ENCODE measurements at places on chromosomes 7 and 10. TPM values are rescaled to one million over a fixed set of nuclear protein-coding genes. Genes with fewer than 3 reads are reported as not detected.

GRCh38 chr7:6443372-6443941 is 4.3 kb downstream of the DAGLB start:
- peak; percentile 71 for DNase-seq

DNA sequence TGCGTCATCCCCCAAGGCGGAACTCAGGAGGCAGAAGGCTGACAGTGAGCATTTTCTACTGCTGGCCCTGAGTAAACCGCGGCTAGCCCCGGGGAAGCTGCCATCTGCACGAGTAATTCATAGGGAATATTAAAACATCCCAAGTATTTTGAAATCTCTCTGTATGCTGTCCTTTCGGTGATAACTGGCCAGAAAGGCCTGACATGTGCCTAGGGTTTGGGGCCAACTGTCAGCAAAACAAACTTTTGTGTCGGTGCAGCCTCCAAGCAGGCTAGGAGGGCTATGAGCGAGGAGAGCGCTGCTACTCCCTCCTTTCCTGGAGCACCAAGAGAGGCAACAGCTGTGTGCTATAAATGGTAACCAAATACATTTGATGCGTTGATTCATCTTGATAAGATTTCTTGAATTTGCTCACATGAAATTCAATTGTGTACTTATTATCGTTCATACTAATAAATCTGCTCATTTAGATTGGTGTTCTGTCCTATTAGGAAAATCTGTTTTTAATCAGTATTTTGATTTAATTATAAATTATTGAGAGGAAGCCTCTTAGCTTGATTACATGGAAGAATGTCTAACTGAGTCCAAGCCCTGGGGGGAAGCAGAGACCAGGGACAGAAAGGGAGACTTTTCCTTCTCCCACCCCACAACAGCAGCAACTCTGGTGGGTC is 124.4 kb upstream of the NPS start:
- DNase-seq, result no peak

DNA sequence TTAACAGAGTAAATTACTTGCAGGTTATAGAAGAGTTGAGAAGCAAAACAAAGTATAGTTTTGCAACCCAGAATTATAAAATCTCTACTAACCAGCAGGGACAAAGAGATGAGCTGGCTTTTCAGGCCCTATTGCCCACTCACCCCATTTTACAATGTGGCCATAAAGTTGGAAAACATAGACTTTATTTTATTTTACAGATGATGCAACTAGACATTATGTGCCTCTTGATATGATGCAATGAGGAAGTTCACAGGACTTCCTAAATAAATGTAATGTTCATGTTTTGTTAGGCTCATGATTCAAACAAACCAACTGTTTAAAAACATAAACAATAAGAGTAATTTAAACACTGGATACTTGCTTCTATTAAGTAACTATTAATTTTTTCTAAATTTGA is 141.1 kb upstream of the WNT16 start:
- DNase-seq, result no peak

GRCh38 chr7:39631736-39632308 is 8.4 kb downstream of the RALA start:
- peak; percentile 67 for DNase-seq

GRCh38 chr7:47505312-47506007 is 76.5 kb downstream of the TNS3 start:
- DNase-seq, result no peak

DNA sequence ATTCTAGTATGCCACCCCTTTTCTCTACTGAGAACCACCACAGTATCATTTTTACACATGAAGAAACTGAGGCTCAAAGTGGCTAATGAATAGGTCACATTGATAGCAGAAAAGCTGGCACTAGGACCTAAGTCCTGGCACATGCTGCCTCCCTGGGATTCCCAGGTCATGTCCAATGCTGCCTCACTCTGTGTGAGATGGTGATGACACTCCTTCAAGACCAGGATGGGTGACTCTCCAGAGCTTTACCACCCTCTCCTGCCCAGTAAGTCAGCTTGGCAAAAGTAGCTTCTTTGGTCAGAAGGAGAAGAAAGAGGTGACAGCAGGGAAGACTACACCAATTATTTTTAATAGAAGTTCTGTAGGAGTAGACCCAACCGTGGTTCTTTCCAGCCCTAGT is 13.3 kb upstream of the AKR1B10 start:
- DNase-seq, result no peak

- DNase-seq, result peak; percentile 22
Measured at GRCh38 chr7:105621617-105622016, 40.3 kb upstream of the EFCAB10 start.

DNA sequence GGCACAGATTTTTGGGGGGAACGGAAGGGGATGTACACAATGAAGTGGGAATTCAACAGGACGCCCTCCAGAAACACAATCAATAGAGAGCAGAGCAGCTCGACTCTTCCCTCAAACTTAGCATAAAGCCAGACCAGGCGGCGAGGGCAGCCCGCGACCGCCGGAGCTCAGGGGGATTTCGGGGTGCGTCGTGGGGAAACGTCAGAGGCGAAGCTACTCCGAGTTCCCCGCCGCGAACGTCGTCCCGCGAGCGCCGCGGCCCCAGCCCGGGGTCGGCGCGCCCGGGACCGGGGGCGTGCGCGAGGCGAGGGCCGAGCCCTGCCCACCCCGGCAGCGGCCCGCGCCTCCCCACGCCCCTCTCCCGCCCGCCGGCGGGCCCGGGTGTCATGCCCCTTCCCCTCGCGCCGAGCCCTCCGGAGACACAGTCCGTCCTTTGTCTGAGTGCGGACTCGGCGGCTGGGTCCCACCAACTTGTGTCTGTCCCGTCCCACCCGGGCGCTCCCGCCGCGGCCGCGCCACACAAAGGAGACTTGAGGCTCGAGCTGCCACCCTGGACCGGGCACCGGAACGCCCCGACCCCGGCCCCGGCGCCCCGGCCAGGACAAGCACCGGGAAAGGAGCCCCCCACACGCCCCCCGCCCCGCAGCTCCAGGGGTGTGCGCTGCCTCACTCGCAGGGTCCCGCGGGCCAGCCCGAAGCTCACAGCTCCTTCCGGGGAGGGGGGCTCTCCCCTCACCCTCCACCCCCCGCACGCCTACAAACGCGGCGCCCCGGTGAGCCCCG is 634 bp downstream of the EZH2 start:
- peak; percentile 35 for DNase-seq

- no peak for DNase-seq
Measured at GRCh38 chr10:133032231-133032630, 55.5 kb upstream of the ADGRA1 start.

DNA sequence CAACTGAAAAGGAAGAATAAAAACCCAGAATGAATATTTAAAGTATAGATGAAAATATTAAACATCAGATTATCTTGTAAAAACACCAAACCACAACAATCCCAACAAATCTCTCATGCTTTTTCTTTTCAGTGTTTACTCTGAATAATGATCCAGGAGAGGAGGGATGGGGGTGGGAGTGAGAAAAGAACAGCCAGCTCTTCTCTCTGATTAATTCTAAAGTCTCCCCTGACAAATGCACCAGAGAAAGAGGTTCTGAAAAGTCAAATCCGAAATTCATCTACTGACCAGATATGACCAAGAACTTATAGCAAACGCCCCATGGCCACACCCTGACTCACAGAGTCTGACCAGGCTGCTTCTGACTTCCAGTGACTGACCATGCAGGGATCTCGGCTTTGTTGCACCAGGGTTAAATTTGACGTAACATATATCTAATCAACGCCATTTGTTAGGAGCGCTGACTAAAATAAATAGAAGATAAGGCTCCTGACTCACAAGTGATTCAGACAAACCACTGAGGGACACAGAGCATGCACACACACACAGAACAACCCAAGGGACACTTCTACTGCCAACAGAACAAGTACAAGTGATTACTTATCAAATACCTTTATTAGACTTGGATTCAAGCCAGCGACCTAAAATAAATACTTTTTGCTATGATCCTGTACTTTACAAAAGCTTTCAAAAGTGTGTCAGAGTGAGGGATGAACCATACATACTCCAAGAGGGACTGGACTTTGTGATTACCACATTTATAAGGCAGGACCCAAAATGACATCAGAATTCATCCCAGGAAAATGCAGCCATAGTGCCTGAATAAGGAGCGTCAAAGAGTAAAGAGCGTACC is 9.3 kb upstream of the SPOCK2 start:
- peak; percentile 82 for DNase-seq

DNA sequence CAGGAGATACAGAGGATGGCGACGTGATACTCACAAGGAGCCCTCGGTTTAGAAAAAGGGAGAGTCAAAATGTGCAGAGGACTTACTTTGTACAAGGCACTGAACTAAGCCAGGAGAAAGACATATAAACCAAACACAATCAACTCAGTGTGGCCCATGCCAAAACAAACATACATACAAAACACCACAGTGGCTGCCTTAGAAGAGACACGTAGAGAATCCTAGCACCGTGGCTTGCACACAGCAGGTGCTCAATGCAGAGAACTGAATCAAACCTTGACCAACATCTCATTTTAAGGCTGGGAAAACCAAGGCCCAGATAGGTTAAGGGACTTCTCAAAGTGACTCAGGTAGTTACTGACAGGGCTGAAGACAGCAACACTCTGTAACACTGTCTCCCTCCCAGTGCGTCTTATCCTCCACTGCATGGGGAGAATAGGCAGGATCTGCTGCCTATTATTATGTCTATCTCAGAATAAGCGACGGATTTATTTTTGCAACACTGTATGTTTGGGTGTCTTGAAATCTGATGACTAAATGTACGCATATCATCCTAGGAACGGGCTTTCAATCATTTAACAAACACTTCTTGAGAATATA is 11.0 kb downstream of the SORBS1 start:
- no peak for DNase-seq

The ADAM22 gene
- total RNA-seq, result 19.2 TPM

The MEST gene
- 127 TPM for total RNA-seq

The TMEM130 gene
- total RNA-seq, result 2.4 TPM

The MSMB gene
- total RNA-seq, result not detected

The TAS2R41 gene
- total RNA-seq, result not detected

The CLDN3 gene
- total RNA-seq, result not detected

The SPDYE2 gene
- total RNA-seq, result 0.29 TPM

The HOXA4 gene
- total RNA-seq, result 5.1 TPM

The PIK3CG gene
- 1.3 TPM for total RNA-seq

The WDR91 gene
- total RNA-seq, result 19.2 TPM

Data from adrenal gland (tissue), 19 donors.